ENCODE measurements at places on chromosomes 1 and 21.

DNA sequence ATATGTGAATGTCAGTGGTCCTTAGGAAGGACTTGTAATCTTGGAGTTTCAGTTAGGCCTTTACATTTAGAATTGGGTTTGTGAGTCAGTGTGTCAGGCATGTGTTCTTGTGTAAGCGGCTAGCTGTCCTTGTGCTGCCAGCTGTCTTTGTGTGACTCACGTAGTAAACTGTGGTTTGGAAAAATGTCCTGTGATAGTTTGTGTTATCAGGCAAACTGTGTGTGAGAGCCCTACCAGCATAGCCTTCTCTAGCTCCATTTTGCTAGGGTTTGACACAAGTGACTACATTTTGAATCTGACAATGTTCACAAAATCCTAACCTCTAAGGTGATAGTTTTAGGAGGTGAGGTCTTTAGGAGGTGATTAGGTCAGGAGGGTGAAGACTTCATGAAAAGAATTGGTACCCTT is 6.9 kb upstream of the SLC35D1 start:
- no peak for DNase-seq

DNA sequence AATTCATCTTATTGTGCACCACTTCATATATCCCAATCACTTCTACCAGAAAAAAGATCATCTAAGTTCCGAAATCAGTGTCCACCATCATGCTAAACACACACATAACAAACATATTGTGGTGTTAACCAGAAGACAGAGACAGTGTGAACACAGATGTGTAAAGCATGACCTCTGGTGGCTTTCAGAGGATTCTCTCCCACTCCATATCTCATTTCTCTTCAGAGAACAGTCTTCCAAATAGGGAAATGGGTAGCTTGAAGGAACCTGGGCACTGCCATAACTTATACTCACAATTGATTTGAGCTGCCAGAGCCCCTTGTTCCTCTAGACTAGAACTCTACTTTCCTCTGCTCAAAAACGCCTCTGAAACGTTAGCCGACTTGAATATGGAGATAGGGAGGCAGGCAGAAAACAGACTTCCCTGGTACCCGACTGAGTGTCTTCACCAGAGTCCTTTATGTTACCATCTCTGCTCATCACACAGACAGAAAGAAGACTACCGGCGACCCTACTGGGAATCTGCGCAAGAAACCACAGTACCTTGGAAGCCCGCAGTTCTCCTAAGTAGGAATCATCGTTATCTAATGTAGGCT is 1.8 kb upstream of the ELAPOR1 start:
- peak; percentile 44 for DNase-seq

DNA sequence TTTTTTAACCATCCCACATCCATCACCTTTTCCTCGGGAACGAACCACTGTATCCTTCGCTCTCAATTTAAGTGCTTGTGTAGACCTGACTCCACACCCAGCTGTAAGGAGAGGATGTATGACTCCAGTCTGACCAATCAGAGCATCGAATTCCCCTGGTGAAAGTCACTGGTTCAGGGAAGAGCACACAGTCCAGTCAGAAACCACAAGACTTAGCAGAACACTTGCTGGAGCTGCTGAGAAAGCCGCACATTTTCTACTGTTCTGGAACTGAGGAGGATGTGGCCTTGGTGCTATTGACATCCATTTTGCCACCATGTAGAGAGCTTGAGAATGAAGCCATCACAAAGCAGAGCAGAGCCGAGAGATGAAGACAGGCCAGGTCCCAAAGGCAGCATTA is 59.9 kb upstream of the CNN3 start:
- no peak for DNase-seq

- DNase-seq = no peak
Measured at GRCh38 chr1:43678940-43679339, 28.4 kb upstream of the ST3GAL3 start.

DNA sequence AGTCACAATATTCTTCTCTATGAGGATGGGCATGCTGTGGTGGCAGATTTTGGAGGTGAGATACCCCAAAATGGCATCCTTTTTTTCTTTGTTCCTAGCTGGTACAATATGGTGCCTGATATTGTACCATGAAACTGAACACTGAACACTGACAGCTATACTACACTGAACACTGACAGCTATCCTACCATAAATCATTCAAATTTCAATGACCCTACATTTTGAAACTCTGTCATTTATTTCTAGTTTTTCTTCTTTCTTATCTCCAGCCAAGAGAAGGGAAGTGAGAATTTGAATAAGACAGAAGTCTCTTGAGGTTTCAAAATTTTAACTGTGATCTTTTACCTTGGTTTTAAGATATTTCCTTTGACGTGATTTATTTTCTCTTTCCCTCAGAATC is 76.3 kb downstream of the LRRC53 start:
- no peak for DNase-seq

Data from eye (tissue), 1 donor.